Body of pancreas (tissue), 4 donors: ENCODE measurements at places on chromosomes 1 and 21. TPM values are rescaled to one million over a fixed set of nuclear protein-coding genes. Genes with fewer than 3 reads are reported as not detected.
A peak's percentile ranks its signal among the peaks of the same experiment; 100 is the strongest.

MIER1 gene
- total RNA-seq, result 25.2 TPM

DNA sequence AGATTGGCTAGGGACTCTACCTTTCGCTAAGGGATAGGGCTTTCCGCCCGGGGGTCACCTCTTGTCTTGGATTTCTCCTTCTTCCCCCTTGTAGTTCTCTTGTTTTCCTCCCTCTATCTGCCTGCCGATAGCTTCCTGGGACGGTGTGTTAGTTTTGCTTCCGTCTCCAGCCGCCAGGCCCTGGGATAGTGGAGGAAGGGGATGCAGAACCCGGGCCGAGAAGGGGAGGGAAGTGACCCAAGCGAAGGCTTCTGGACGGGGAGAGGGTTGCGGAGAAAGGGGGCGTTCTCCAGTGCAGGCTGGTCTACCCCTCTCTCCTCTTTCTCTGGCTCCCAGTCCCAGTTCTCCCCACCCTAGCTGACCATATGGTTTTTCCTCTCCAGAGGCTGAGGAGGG, 871 bp downstream of the TUFT1 start:
- DNase-seq, result peak; percentile 31

DNA sequence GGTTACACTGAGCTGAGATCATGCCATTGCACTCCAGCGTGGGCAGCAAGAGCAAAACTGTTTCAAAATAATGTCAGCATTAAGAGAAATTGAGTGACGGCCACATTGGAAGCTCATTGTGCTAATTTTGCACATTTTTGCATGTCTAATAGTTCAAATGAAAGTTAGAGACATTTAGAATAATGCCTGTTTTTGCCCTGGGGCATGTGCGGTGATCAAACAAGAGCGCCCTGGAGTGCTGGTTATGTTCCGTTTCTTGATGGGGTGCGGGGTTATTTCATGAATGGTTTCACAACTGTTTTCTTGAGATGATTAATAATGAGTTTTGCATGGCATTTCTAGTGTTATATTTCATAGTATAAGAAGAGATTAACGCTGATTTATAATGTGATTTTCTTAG, 13.1 kb downstream of the OR2T11 start:
- no peak for DNase-seq

DNA sequence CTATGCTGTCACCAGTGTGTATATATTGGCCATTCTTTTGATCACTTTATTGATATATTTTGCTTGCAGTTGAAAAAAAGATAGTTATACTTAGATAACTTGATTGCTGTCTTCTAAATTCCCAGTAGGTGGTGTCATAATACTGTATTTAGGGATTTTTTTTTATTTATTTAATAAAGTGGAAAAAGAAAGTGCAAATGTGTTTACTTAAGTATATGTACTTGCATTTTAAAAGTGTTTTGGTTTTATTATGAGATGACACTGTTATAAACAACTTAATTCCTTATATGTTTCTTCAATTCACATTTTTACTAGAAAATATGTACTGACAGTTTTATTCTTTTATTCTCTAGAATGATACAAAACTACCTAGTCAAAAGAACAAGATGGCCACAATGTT, 164.8 kb downstream of the USP25 start:
- no peak for DNase-seq

GRCh38 chr1:67169496-67169895, 3.2 kb downstream of the IL23R start:
- no peak for DNase-seq

DNA sequence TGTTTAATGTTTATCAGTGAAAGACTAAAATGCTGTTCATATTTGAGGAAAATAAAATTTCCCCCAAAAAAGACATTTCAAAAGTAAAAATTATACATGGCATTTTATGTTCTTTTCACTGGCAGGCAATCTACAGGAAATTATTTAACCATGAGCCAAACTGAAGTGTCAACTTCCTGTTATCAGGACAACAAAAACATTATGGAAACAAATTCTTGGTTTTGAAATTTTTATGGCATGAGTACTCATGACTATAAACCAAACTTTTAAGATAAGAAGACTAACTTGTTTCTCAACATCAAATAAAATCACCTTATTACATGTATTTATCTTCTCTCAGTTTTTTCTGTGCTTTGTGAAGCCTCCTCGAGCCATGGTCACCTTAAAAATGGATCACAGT, 698.6 kb downstream of the LTN1 start:
- no peak for DNase-seq

- peak; percentile 17 for DNase-seq
Observed at GRCh38 chr1:50704126-50704525, 255.9 kb downstream of the FAF1 start.

GRCh38 chr1:56666112-56666608, 21.0 kb downstream of the PRKAA2 start:
- no peak for DNase-seq

- DNase-seq, result no peak
Observed at GRCh38 chr1:168734271-168734670, 5.3 kb upstream of the DPT start.

GRCh38 chr1:66402194-66402593, 131.8 kb upstream of the SGIP1 start:
- DNase-seq, result peak; percentile 20
